Dorsolateral prefrontal cortex (tissue), 122 donors: ENCODE measurements at places on chromosomes 13 and 19.

GRCh38 chr19:13902993-13903555 lies 2.8 kb downstream of the BRME1 start:
- no peak for DNase-seq

GRCh38 chr13:19329365-19329764 lies 147.7 kb upstream of the TUBA3C start:
- DNase-seq = no peak

- DNase-seq = no peak
Measured at GRCh38 chr19:5926641-5927440, 12.8 kb downstream of the CAPS start.

DNA sequence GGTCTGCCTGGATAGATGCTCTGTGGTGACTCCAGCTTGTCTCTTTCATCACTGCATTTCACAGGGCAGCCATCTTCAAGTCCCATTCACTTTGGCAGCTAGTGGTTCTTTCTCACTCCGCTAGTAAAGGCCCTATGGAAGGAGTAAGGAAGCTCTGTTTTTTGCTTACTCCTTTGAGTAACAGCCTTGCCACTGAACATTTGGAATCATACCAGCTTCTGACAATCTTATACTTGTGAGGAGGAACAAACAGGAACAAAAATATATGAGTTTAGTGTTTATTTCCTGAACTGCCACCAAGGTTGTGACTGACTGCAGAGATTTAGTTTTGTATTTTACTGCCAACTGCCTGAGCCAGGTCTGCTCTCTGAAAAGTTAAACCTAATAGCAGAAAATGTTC lies 38.7 kb downstream of the KCTD4 start:
- DNase-seq = no peak

GRCh38 chr19:11460207-11460606 lies 20.6 kb downstream of the ELAVL3 start:
- DNase-seq = no peak

DNA sequence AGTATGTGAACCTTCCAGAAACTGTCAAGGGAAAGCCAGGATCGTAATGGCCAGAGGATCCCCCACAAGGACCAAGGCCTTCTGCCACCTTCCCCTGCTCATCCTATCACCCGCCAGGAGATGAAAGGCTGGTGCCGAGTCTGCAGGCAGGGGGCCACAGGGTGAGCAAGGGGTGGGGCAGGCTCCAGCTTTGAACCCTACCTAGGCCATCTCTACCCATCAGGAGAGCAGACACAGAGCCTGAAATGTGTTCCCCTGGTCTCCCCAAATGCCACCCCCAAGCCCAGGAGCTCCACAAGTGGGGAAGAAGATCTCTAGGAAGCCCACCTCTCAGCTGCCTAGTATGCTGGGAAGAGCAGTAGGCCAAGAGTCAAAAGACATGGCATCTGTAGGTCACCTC lies 95.1 kb downstream of the KCTD15 start:
- DNase-seq = no peak
